ENCODE measurements at places on chromosomes 2 and 18.

- peak; percentile 79 for DNase-seq
Measured at GRCh38 chr2:38720613-38721241, 30.4 kb downstream of the SRSF7 start.

- DNase-seq, result no peak
Measured at GRCh38 chr2:107735201-107735600, 91.5 kb upstream of the RGPD4 start.

- DNase-seq, result no peak
Measured at GRCh38 chr18:41162191-41162590, 792.8 kb upstream of the PIK3C3 start.

GRCh38 chr2:97995026-97995733 lies 568 bp downstream of the TMEM131 start:
- DNase-seq, result peak; percentile 55

DNA sequence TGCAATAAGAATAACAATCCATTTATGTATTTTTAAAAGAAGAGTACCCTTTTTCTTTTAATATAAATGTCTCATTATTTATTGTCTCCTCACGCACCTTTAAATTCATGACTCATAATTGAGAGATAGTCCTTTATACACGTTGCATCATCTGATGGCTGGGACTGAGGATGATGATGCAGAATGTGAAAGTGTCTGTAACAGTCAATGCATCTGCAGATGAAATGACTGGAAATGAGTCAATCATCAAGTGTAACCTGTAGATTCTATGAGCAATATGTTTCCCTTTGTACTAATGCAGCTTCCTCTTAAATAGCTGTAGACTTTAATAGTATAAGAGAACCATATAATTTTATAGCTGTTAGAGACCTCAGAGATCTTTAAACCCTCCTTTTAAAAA lies 26.1 kb upstream of the SYT4 start:
- no peak for DNase-seq

GRCh38 chr18:65761636-65762295 lies 11.0 kb downstream of the CDH7 start:
- DNase-seq, result no peak

DNA sequence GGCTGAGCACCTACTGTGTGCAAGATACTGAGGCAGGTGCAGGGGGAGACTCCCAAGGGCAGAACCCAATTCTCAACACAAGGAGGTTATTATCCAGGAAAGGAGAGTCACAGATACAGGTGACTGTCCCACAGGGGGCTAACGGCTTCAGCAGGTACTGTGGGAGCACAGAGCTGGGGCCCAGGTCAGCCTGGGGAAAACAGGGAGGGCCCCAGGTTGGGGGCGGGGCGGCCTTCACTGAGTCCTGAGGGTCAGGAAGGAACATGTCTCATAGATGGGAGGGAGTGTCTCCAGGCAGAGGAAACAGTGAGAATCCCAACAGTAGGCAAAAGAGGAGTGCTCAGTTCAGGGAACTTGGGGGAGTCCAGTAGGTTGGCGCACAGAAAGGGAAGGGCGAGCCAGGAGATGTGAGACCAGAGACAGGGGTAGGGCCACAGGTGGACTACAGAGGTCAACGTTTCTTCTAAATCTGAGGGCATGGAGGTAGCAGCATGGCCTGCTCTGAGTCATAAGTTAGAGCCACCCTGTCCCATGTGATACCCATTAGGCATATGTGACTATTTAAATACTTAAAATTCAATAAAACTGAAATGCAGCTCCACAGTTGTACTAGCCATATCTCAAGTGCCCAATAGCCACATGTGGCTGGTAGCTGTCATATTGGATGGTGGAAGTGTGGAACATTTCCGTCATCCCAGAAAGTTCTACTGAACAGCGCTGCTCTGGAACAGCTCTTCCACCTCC lies 157.2 kb downstream of the TTC32 start:
- DNase-seq, result no peak

DNA sequence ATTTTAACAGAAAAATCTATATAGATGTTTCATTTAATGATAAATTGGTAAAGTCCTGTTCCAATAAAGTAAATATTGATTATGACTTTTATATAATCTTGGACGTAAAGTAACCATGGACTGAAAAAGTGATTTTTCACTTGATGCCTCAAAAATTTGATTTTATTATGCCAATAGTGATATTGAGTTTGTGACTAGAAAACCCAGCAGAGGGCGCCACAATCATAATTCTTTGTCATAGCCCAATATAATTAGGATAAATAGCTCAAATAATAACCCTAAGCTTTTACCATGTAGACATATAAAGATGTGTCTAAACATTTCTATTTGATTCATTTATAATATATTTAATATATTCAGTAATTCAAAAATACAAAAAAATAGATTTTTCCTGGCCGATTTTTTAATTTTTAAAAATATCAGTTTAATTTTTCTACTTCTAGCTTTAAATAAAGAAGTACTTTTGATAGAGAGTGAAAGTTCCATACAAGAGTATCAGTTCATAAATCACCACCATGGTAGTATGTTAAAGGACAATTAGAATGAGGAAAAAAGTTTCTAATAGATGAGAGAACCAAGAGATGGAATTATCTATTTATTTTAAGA lies 30.7 kb downstream of the CAMKMT start:
- DNase-seq, result peak; percentile 67

DNA sequence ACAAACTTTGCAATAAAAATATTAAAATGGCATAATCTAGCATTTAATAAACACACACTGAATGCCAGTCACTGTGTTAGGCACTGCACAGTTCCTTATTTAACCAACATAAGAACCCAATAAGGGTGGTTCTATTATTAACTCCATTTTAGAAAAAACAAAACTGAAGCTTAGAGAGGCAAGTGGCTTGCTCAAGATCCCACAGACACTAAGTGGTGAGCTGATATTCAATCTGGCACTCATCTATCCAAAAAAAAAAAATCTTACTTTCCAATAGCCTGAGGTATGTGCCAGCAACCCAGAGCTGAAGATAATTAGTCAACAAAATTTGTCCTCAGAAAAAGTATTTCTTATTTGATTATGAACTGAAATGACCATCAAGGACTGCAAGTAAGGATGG lies 799 bp downstream of the CYTIP start:
- DNase-seq, result no peak

DNA sequence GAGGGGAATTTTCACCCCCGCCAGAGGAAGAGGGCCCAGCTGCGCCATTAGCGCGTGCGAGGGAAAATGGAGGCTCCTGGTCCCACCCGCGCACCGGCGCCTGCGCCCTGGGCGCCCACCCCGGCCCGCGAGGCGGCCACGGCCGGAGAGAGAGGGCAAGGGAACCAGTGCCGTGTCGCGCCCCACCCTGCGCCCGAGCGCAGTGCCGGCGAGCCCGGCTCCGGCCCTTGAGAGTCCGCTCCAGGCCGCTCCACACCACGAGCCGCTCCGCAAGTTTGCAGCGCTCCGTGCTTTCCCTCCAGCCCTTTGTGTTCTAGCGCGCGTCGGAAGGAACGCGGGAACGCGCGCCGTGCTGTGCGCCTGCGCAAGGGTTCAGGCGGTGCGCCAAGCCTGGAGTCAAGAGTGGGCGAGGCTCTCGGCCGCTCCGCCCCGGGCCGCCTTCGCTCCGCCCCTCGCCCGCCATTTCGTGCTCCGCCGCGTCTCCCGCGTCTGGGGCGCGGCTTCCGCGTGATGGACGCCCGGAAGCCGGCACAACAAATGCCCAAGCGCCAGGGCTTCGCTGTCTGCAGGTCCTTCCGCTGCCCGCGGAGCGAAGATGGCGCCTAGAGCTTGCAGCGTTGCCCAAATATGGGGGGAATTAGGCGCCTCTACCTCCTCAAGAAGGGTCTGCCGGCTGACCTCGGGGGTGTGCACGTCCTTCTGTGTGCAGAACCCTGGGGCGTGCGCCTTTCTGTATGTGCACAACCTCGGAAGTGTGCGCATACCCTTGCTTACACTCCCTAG lies 46.1 kb upstream of the PTMA start:
- DNase-seq, result peak; percentile 95

- DNase-seq, result no peak
Measured at GRCh38 chr2:176115883-176116813, at the start of gene HOXD10. Gene HOXD10, plus strand, starts transcription at chr2:176116778. Its CDS starts 56 bp downstream, at chr2:176116834.

DNA sequence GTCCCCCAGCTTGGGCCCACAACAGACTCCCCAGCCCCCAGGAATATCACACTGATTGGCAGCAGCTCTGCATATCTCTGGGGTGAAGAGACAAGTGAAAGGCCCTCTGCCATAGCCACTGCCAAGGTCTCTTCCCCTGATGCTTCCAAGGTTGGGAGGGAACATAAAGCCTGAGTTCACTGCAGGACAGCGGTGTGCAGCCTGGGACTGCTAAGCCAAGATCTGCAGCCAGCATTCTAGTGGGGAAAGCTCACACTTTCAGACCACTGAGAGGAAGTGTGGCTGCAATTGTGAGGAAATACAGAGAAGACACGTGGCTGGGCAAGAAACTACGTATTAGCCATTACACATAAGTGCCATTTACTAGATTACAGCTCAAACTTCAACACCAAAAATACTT lies 100.7 kb downstream of the MAIP1 start:
- no peak for DNase-seq

GRCh38 chr2:160541745-160542144 lies 48.1 kb upstream of the RBMS1 start:
- DNase-seq, result no peak

GRCh38 chr2:219010162-219010756 lies 17.0 kb upstream of the CRYBA2 start:
- peak; percentile 30 for DNase-seq

DNA sequence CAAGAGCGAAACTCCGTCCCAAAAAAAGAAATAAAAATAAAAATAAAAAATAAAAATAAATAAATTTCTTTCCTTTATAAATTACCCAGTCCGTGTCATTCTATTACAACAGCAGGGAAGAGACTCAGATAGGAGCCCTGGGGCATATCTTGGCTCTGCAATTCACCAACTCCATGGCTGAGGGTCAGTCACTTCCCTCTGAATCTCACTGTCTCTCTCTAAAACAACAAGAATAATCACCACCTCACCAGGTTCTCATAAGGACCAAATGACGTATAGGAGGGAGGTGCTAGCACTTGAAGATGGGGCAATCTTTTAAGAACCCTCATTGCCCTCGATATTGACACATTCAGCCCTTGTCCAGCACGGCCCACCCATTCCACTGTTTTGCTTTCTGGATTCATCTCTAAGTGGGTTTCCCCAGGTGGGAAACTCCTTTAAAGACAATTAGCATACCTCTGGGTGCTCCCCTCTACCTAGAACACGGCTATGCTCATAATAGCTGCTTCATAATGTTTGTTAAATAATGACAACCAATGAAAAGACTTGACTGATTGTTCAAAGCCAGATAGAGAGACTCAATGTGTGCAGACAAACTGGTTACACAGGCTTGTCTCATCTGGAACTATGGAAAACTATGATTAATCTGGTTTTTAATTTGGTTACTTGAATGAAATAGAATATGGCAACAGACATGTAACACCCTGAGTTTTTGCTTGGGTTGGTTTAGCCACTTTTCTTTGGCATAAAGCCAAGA lies 15.1 kb downstream of the MYCN start:
- no peak for DNase-seq

DNA sequence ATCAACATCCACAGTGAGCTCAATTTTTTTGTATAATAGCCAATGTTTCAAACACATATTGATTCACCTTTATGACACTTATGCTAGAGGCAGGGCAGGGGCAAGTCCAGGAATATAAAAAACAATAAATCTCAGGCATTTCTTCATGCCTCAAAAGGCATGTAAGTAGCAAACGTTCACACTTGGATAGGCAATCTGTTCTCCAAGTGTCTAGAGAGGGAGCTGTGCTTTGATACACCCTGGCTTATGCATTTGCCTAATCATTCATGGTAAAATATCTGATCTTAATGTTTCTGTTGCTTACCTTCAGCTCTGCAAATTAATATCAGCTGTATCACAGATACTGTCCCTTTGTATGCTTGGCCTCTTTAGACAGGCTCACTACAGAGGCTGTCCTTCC lies 464.5 kb upstream of the SETBP1 start:
- DNase-seq, result no peak

- peak; percentile 98 for DNase-seq
Measured at GRCh38 chr2:230691005-230691647, 21.5 kb upstream of the CAB39 start.

DNA sequence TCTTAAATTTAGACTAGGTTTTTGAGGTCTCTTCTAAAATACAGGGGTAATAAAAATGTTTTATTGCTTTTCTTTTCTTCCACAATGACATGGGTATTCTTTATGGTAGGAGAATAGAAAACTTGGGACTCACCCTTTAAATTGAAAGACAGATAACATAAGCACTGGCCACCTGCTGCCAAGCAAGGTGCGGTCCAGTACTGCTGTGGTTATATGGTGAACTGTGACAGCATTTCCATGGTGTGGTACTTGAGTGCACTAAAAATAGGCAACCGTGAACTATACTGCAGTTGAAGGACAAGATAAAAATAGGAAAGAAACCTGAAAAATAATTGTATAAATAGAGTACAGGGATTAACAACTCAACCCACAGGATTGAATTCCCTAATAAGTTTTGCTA lies 54.4 kb upstream of the GRB14 start:
- DNase-seq, result no peak

All from ELR (cell line).